ENCODE measurements at places on chromosomes 7 and 10.

DNA sequence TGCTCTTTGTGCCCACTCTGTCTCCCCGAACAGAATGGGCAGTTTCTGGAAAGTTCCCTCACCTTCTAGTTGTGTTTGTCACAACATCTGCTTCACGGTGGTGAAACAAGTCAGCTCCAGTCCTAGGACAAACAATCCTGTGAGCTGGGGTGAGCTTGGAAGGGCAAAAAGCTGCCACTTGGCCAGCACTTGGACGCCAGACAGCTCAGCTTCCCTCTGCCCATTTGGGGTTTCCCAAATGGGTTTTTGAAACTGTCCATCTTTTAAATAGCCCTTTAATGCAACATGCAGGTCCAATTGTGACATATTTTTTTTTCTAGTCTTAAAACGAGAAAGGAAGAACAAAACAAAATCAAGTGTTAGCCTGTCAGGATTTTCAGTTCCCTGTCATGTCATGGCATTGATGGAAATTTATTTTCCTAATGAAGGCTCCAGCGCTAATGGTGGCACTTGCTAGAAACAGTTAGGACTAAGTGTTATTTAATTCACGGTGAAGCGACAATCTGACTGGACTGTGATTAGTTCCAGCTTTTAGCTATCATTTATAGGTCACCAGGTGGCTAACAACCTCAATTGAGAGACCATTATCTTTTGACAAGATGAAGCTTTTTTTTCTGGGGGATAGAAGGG is 181.7 kb downstream of the MYOF start:
- no peak for DNase-seq

- DNase-seq, result no peak
Observed at GRCh38 chr7:112147793-112148361, 58.3 kb downstream of the DOCK4 start.

GRCh38 chr10:14253711-14254110 is 77.0 kb downstream of the FRMD4A start:
- no peak for DNase-seq

- DNase-seq, result no peak
Observed at GRCh38 chr10:111078505-111079185, 1.8 kb downstream of the ADRA2A start.

- no peak for DNase-seq
Observed at GRCh38 chr7:154774303-154774969, 228.5 kb downstream of the PAXIP1 start.

DNA sequence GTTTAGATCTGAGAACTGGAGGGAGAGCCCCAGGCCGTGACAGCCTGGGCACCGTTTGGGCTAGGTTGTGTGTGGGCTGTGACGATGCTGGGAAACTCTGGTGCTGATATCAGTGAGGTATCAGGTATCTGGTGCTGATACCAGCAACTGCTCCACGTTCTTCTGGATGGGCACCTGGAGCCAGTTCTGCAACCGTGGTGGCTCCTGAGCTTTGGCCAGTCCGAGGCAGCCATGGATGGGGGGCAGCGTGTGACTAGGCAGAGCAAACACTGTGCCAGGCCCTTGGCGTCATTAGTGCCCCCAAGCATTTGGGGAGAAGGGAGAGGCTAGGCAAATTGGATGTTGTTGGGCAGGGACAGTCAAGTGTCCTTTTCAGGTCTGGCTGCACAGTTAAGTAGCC is 57.9 kb downstream of the ZNF467 start:
- DNase-seq, result no peak

DNA sequence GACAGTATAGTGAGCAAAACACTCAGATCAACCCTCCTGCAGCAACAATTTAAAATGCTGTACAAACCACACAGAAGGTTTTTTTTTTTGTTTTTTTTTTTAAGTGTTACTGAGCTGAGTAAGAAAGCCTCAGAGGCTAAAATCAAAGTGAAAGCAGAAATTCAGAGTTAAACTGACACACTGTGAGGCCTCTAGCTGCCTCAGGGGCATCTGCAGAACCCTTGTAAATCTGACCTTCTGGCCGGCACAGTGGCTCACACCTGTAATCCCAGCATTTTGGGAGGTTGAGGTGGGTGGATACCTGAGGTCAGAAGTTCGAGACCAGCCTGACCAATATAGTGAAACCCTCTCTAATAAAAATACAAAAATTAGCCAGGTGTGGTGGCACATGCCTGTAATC is 7.4 kb upstream of the GNA12 start:
- no peak for DNase-seq

GRCh38 chr10:101476383-101476782 is 111.7 kb downstream of the POLL start:
- DNase-seq, result no peak

DNA sequence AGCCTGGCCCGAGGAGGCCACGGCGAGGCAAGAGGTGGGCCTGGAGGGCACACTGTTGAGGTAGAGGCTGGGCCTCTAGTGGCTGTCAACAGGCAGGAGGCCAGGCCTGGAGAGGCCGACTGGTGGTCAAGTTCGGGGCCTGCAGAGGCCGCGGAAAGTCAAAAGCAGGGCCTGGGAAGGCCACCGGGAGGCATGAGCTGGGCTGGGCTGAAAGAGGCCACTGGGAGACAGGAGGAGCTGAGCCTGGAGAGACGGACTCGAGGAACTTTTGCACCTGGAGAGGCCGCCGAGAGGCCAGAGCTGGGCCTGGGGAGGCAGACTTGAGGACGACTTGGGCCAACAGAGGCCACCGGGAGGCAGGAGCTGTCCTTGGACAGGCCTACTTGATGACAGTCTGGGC is 321.2 kb downstream of the ZNF479 start:
- no peak for DNase-seq

- no peak for DNase-seq
Observed at GRCh38 chr10:71161425-71161824, 50.9 kb upstream of the UNC5B start.

DNA sequence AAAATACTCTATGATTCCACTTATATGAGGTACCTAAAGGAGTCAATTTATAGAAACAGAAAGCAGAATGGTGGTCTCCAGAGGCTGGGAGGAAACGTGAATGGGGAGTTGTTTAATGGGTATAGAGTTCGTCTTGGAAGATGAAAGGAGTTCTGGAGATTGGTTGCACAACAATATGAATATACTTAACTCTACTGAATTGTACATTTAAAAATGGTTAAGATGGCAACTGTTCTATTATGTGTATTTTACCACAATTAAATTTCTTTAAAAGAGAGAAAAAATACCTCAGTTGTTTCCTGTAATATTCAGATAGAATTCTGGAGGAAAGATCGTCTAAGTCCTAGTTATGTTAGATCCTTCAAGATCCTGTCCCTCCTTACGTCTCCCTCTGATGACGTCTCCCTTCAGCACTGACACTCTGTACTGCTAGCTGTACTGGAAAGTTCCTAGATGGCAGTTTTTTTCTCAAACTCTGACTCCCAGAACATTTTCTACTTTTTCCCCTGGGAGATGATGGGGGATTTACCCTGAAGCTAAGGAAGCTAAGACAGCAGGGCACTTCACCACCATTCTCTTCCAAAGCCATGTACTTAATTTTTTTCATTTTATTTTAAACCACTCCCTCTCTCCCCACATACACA is 53.2 kb upstream of the CAV2 start:
- no peak for DNase-seq

- DNase-seq, result no peak
Observed at GRCh38 chr10:71585564-71586290, 133.9 kb downstream of the C10orf105 start.

GRCh38 chr10:82969405-82969804 is 1094.4 kb downstream of the NRG3 start:
- DNase-seq, result no peak

DNA sequence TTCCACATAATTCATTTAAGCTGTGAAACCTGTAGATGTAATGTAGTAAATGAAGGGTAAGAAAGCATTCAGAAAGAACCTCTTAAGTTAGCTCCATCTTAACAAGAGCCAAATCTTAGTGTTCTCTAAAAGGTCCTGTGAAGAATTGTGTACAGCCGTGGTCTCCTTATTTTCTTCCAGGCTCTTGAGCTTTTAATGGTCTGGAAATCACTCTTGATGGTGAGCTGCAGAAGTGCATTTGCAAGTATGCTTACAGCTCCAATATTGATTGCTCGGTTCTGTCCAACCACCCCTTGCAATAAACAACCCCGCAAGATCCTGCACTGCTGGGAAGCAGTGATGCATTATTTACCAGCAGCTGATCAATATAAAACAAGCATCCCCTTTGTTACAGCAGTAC is 690.8 kb upstream of the FZD8 start:
- DNase-seq, result no peak

DNA sequence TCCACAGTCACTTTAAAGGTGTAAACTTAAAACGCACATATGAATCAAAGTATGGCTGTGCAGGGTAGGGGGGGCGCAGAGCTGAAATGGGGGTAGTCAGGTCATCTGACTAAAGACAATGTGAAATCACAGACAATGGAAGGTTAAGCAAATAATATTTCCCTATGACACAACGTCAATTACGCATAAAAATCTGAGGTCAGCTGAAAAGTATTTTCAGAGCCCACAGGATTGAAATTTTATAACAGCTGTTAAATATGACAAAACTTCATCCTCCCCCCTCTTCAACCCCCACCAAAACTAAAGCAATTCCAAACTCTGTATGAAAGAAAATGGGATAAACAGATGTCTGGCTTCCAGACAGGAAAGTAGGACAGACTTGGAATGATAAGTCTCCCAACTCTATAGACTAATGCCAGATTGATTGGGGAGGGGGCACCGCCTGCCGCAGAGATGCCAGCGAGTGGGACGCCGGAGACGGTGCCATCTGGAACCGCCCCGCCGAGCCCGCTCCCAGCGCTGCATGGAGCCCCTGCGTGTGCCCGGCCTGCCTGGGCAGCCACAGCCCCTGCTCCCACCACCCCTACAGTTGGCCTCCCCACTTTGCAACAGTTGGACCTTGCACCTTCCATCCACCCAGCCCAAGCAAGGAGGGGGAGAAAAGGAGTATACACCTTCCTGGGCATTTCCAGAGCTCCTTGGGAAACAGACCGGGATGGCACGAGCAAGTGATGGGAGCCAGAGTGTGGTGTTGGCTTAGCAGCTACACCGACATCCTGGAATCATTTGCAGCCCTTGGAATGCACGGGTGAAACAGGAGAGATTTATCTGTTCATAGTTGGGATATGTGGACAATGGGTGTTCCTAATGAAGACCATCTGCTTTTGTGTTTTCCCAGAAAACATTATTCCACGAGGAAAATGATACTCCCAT is 10.7 kb downstream of the EBF3 start:
- DNase-seq, result no peak

- no peak for DNase-seq
Observed at GRCh38 chr7:107291434-107291833, 122.6 kb downstream of the HBP1 start.

- DNase-seq, result no peak
Observed at GRCh38 chr7:3370921-3371320, 69.9 kb downstream of the SDK1 start.

DNA sequence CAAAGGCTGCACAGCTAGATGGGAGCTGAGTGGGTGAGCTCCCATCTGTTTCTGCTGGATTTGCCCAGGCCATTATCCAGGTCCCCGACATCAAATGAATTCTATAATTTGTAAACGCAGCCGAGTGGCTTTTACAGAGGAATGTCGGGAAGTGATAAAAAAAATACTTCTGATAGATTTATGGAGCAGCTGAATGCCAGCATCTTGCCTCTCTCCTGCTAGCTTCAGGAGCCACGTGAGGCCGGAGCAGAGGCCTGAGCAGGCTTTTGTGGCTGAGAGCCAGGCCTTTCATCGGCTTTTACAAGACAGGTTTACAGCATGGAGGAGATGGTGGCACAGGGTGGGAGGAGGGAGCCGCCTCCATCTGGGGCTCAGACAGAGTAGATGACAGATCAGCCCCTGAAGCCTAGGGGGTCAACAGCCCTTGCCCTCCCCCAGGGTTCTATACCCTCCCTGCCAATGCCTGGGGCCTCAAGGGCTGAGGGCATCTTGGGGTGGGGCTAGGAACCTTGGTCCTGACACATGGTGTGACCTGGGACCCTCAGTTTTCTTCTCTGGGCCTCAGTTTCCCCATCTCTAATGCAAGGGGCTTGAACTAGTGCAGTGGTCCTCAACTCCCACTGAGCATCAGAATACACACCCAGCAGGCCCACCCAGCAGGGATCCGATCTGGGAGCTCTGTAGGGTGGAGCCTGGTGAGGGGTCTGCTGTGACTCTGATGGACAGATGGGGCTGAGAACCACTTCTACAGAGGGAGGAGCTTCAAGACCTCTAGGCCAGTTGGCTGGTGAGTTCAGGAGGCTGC is 44.2 kb upstream of the PCBD1 start:
- no peak for DNase-seq

DNA sequence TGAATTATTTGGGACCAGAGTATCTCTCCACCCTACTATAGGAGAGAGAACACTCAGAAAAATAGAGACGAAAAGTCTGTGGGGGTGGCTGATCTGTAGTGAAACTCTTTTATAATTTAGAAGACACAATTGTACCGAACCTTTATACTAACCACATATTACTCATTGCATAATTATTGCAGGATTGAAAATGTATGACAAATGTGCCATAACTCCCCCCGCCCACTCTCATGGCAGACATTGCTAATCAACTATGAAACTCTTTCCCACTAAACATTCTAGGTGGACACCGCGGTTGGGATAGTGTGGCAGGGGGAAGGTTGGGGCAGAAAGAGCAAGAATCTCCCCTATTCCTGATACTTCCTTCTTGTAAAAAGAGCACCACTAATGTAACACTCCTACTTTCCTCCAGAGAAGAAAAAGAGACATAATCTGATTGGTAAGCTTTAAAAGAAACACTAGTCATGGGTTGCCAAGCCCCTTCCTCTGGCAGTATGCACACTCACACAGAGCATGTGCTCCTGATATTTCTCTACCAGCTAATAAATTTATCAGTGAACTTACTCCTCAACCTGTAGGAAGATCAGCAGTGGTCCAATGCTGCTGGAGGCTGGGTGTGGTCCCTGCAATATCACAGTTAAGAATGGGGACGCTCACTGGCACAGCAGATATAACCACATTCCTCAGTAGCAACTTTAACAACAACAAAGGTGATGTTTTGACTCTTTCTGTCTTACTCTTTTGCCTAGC is 18.7 kb upstream of the ARID5B start:
- no peak for DNase-seq

DNA sequence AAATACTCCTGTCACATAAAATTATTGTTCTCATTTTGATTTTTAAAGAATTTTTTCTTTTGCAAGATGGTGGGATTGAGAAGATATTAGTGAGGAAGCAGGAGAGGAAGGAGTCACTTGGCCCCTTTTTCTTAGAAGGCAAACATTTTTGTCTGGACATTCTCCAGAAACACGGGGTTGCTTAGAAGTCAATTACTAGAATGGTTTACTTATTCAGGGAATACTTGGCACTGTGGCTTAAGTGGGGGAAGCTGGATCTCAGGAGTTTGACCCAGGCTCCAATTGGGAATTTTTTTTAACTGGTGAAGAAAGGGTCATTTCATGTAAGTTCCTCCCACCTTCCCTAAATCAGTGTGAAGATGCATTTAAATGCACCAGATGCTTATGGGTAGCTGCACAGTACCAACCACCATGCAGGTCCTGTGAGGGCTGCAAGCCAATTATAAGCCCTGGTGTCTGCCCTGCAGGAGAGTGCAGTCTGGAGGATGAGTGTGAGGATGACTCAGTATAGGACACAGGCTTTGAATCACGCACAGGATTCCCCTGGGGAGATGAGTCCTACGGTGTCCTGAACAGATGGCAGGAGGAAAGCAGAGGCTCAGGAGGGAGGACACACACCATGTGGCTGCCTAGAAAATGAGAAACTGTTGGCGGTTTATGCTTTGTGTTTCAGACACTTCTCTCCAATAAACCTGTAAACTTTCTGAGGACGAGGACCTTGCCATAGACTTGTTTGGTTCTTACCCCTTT is 299.1 kb downstream of the PLXNA4 start:
- no peak for DNase-seq

Measured in neuronal stem cell (in vitro differentiated cells).